ENCODE measurements at places on chromosomes 2 and 18.

DNA sequence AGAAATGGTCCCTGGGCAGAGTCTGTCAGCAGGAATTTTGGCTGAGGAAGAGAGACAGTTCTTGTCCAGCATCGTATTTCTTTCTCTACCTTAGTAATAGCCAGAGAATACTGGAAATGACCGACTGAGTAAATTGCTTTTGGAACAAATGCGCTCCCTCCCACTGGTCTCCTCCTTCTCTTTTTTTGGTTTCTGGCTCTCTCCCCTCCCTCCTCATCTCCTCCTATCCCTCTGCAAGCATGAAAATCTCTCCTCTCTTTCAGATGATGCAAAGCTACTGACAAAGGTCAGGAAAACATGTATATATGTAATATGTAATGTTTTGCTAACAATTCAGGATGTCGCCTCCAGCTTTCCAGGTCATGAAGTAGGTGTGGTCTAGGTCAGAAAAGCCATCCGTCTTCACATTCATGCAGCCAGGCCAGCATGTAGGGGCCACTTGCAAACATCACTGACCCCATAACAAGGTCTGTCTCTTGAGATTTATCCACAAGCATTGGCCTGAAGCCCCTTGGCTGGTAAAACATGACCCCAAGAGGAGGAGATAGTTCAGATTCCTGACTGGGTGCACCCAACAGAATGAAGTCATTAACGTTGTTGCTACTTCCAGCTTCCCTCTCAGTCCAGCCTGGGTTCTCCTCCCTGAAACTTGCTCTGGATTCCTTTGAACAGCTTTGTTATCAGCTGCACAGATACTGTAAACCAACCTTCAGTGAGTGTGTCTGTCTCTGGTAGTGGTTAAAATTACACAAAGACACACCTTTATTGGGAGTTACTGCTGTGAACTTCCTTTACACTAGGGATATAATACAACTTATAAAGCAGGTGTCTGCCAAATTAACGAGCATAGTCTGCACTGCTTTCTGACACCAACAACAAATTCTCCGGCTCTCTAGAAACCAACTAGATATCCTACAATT lies 864.4 kb upstream of the KLHL29 start:
- DNase-seq: no peak

DNA sequence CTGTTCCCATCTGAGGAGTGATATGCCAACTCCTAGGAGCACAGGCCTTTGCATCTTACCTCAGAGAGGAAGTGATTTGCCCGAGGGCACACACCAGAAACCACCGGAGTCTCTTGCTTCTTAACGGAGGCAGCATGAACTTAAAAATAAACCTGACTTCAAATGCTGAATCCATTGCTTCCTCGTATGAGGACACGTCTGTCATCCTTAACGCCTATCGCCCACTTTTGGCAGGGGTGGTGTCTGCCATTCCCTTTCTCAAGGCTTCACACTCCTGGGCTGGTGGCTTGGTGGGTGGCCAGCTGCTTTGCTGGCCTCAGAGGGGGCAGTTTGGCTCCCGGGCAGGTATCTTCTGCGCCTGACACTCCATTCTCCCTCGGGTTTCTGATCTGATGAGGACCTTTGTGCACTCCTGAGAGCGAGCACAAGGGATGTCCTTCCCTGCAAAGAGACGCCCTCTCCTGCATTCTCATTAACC lies 1.1 kb upstream of the PREB start:
- no peak for DNase-seq

GRCh38 chr2:10252224-10252623 lies 50.5 kb upstream of the HPCAL1 start:
- DNase-seq: no peak

DNA sequence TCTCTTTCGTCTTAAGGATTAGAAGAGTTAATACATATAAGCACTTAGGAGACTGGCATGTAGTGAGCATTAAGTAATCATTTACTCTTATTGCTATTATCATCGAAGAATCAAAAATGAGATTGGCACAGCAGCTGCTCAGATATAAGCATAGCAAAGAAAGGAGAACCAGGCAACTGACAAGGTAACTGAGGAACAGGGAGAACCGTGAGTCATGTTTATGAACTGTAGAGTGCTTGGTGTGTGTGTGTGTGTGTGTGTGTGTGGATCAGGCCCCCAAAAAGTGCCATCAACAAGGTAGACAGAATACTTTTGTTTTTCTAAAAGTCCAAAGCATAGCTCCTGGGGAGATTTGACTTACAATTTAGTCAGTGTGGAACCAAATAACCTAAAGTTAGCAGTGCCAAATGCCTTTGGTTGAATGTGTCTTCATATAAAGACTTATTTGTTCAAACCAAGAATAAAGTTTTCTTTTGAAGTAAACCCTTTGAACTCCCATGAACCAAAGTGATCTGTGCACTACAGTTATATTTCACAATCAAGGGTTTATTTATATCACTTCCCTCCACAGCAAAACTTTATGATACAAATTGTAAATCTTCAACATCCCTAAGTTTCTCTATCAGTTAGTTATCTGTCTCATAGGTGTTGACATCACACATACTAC lies 660.6 kb downstream of the NYAP2 start:
- DNase-seq: no peak

DNA sequence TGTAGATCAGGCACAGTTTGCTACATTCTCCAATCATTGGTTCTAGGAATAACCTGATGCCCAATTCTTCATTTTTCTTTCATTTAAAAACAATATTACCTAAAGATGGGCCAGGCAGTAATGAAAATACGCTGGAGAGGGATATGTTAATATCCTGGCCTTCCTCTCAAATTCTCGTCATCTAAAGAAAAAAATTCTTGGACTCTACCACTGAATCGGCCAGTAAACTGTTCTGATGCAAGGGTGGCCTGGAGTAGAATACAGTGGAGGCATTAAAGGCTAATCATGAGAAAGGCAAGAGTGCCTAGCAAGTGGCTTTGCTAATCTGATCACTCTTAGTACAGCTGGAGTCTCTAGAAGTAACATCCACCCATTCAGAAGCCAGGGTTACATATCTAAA lies 157.7 kb downstream of the ANTXR1 start:
- DNase-seq: no peak

GRCh38 chr2:233399306-233400225 lies 45.3 kb downstream of the DGKD start:
- no peak for DNase-seq

DNA sequence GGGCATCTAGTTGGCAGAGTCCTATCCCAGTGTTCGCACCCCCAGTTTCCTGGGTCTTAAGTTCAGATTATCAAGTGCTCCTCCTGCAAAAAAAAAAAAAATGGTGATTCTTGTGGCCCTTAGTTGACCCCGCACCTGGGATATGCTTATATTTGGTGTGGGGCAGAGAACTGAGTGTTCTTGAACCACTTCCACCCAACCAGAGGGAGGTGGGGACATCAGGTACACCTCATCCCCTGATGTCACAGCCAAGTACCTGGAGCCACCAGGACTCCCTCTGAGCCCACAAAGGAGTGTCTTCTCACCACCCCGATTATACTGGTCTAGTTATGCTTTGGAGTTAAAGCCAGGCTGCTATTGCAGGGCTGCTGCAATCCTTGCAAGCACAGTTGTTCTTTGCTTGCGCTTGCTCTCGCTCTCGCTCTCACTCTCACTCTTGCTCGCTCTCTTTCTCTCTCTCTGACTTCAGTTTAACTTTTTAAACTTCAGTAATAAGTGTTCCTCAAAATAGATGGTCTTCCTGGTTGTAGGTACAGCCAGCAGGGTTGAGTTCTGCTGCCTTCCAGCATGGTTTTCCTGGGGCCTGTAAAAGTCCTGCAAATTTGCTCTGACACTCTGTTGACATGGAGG lies 265.7 kb downstream of the NEDD4L start:
- no peak for DNase-seq

Data from stimulated activated CD4-positive, alpha-beta T cell treated with anti-CD3 and anti-CD28 coated beads, Interleukin-1b, Interleukin-23, amount 100 ng/mL, for 1 hour (primary cell).